Kidney epithelial cell (primary cell): ENCODE measurements at places on chromosomes 16 and 17. TPM values are rescaled to one million over a fixed set of nuclear protein-coding genes. Genes with fewer than 3 reads are reported as not detected.

Gene ZNF785
- 8.8 and 9.7 TPM in 2 replicates for total RNA-seq

Gene SECTM1
- total RNA-seq = 0.07 TPM in 1 of 2 replicates, not detected in the other

Gene FNDC8
- total RNA-seq = not detected in 2 replicates

Gene MED31
- total RNA-seq = 10.6 and 13.5 TPM in 2 replicates

Gene TBC1D26
- not detected in 2 replicates for total RNA-seq

Gene SEPTIN1
- 0.38 and 0.62 TPM in 2 replicates for total RNA-seq

DNA sequence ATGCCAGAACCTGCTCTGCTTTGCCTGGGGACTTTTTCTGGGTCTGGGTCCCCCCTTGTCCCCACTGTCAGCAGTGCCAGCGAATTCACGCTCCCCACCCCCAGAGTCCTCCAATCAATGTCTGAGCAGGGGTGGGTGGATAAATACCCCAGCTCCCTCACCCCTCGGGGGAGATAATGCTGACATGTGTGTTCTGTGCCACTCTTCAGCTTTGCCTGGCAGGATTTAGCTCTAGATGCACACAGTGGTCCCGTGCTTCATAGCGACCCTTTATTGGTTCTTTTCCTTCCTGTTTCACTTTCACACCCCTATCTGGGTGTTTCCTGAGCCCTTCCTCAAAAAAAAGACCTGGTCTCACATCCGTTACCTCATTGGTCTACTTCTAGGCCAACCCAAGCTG, 277.0 kb downstream of the NPIPA8 start:
- DNase-seq = no peak

DNA sequence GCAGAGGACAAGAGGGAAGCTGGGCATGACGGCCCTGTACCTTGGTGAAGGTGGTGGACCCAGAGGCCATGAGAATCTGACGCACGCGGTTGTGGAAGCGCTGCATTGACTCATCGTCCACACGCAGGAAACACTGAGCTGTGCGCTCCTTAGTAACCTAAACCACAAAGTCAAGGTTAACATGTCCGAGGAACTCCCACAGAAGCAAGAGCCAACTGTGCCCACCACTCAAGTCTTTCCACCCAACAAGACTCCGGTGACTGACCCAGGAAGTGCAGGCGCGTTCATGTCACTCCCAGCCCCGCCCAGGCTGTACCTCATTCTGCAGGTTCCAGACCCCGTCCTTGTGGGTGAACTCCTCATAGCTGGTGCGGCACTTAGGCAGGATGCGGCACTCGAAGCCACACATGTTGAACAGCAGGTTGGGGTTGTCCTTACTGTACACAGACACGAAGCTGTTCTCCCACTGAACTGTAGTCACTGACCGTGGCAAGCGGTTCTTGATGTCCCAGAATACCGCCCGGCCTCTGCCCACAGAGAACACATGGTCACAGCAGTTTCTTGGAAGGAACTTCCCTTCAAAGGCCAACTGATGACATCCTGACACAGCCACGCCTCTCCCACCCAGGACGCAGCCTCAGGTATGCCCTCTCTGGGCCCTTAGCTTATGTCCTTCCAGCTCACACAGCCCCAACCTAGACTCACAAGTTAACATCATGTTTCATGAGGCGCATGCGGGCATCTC, 11.5 kb downstream of the PRPF8 start:
- DNase-seq = no peak

- DNase-seq = no peak
Observed at GRCh38 chr17:31286587-31286986, 10.5 kb downstream of the OMG start.

- peak; percentile 12 for DNase-seq
Observed at GRCh38 chr16:75621170-75621477, 2.0 kb downstream of the ADAT1 start.

- DNase-seq = no peak
Observed at GRCh38 chr17:60170835-60171752, 21.3 kb downstream of the CA4 start.

DNA sequence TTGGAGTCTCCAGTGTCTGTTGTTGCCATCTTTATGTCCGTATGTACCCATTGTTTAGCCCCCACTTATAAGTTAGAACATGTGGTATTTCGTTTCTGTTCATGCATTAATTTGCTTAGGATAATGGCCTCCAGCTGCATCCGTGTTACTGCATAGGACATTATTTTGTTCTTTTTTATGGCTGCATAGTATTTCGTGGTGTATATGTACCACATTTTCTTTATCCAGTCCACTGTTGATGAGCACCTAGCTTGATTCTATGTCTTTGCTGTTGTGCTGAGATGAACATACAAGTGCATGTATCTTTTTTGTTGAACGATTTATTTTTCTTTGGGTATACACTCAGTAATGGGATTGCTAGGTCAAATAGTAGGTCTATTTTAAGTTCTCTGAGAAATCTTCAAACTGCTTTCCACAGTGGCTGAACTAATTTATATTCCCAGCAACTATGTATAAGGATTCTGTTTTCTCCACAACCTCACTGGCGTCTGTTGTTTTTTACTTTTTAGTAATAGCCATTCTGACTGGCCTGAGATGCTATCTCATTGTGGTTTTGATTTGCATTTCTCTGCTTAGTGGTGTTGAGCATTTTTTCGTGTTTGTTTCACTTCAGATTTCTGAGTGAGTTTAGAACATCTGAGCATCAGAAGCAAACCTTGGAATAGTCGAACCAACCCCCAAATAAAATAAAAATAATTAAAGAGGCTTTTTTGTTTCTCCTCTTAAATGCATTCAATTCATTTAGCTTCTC, 304.7 kb downstream of the ZFHX3 start:
- no peak for DNase-seq

DNA sequence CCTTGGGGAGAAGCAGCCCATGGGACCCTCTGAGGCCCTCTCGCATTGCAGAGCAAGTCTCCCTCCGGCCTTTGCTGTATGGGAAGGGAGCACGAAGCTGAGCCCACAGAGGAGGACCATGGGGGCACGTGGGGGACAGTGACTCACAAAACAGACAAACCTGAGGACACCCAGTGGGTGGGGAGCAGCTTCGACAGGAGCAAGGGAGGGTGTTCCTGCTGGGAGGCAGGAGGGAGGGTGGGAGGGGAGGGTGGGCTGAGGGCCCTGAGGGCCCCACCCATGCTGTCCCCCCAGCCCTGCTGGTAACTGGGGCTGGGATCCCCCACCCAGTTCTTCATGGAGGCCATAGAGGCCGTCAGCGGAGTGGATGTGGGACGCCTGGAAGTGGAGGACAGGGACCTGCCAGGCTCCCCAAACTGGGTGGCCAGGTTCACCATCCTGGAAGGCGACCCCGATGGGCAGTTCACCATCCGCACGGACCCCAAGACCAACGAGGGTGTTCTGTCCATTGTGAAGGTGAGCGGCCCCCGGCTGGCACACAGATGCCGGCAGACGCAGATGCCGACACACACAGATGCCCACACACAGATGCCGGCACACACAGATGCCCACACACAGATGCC, 12.5 kb downstream of the SLC22A31 start:
- DNase-seq = no peak

- DNase-seq = no peak
Observed at GRCh38 chr17:67484261-67484660, 107.2 kb downstream of the PITPNC1 start.

DNA sequence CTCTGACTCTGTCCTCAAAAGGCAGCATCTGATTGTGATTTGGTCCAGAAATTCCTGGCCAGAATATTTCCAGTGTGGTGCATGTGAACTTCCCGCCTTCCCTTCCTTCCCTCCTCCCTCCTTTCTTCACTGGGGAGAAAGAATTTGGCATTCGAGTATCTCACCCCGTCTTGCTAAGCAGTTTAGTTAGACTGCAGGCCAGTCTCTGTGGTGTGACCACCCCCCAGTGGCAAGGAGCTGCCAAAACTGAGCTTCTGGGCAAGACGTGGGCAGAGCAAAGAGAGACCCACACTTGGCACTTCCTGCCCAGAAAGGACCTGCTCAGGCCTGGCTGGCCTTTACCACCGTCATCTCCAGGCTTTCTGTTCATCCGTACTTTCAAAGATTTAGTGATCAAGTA, 36.4 kb downstream of the SNX20 start:
- DNase-seq = no peak

DNA sequence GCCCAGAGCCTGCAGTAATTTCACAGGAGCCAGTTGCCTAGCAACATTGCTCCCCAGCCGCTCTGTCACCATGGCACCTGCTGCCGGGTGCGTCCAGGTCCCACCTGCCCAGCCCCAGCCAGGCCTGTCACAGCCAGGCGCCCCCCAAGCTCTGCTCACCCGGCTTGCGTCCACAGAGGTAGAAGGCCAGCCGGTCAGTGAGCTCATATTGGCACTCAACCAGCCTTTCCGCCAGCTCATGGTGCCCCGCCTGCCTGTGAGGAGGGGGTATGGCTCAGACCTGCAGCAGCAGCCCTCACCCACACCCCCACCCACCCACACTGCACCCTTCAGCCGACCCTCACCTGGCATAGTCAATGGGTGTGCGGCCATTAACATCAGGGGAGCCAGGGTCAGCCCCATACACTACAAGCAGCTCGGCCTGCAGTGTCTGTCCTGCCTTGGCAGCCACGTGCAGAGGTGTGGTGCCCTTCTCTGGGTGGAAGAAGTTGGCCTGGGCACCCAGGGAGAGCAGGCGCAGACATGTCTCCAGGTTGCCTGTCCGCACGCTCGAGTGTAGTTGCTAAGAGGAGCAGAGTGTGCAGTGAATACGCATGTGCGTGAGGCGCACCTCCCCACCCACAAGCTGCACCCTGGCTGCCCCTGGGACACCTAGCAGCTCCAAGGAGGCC, 7.7 kb downstream of the GIT1 start:
- DNase-seq = no peak

- DNase-seq = no peak
Observed at GRCh38 chr16:86657972-86658371, 79.6 kb downstream of the FOXL1 start.

- DNase-seq = peak; percentile 37
Observed at GRCh38 chr16:48556913-48557351, 53.0 kb downstream of the N4BP1 start.

DNA sequence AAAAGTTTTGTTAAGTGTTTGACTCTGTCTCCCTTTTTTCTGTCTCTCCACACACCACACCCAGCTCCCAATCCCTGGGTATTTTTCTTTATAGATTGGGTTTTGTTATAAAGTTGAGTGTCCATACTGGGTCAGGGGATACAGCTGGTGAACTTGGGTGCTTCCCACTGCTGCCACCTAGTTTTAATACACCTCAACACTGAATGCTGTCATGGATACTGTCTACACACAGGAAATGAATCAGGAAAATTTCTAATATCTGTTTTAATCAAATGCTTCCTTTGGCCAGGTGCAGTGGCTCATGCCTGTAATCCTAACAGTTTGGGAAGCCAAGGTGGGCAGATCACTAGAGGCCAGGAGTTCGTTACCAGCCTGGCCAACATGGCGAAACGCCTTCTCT, 5.3 kb upstream of the TAOK1 start:
- no peak for DNase-seq

DNA sequence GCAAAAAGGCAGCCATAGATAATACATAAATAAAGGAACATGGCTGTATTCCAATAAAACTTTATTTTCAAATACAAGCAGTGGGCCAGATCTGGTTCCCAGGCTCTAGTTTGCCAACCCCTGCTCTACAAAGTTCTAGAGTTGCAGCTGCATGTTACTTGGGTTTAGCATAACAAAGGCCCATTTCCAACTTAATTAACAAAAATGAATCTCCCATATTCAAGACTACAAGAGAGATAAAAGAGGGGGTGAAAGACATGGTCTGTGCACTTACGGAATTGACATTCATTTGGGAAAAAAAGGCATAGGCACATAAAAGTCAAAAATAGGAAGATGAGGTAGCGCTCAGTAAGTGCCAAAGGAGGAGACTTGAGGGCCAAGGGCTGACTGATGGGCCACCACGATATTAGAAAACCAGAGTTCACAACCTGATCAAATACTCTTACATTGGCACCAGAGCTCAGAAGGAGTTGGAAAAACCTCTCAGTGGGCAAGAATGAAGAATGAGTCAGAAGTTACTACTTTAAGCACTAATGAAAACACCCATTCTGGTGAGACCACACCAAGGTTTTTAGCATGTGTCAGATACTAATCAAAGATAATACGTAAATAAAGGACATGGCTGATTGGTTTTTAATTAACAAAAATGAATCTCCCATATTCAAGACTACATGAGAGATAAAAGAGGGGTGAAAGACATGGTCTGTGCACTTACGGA, 164.0 kb downstream of the VPS53 start:
- DNase-seq = peak; percentile 65

- DNase-seq = no peak
Observed at GRCh38 chr17:48125829-48126531, 18.4 kb downstream of the SNX11 start.

- peak; percentile 16 for DNase-seq
Observed at GRCh38 chr17:58184308-58184985, 8.1 kb upstream of the EPX start.

GRCh38 chr16:88550246-88550661, 19.9 kb upstream of the ZC3H18 start:
- no peak for DNase-seq

GRCh38 chr16:8096211-8096610, 494.1 kb downstream of the TMEM114 start:
- DNase-seq = no peak

DNA sequence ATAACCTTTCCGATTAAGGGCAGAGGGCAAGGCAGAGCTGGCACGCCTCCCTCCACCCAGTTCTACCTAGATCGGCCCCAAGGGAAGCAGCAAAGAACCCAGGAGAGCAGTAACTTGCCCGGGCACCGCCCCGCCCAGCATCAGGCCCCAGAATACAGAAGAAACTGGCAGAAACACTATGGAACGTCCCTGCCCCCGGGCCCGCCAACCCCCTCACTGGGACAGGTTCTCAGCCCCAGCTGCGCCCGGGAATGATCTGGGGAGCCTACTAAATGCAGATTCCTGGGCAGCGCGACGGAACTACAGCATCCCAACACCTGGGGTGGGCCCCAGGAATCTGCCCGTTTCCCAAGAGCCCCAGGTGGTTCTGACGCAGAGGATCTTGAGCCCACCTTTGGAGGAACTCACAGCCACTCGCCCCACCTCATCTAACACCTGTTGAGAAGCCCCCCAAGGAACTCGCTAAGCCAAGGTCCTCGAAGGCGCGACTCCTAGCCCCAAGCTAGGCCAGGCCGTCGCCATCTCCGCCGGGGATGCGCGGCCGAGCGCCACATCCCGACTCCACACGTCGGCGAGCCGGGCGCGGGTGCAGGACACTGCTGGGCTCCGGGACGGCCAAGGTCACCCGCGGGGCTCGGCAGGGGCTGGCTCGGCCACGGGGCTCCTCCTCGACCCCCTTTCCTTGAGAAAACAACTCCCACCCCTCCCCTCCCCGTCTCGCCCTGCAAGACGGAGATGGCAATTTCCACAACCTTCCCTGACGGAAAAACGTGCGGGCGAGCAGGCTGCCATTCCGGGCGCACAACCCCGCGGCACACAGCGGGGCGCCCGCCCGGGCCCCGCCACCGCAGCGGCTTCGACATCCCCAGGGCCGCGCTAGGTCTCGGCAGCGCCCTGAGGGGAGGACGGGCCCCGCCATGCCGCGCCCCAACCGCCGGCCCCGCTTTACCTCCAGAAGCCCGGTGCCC, 913 bp downstream of the CDIP1 start:
- no peak for DNase-seq

DNA sequence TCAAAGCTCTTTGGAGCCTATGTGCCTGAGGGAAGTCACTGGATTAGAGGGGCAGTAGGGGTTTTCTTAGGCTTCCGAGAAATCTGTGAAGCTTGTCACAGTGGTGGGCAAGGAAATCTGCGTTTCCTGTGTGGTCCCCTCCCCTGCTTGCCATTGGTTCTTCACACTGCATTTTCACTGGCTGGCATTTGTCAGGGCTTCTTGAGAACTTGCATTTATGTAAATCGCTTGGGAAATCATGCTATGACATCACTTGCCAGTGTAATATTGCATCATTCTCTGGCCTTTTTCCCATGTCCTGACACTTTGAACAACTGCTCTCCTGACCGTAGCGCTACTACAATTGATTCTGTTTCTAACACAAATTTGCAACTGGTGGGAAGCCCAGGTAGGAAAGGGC, 1.8 kb downstream of the CACNG3 start:
- DNase-seq = no peak
